ENCODE measurements at places on chromosomes 3 and 15.

DNA sequence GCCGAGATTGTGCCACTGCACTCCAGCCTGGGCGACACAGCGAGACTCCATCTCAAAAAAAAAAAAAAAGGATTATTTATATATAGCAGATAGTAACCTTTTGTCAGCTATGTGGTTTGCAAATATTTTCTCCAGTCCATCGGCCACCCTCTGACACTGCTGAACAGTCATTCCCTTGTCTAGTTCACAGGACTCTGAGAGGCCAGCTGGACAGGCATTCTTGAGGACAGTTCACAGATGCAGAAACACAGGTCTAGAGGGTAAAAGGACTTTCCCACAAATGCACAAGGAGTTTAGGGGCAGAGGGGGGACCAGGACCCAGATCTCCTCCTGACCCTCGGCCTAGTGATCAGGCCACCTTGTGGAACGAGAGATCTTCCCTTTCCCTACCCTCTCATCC lies 7.5 kb upstream of the TMEM40 start:
- DNase-seq, result no peak

DNA sequence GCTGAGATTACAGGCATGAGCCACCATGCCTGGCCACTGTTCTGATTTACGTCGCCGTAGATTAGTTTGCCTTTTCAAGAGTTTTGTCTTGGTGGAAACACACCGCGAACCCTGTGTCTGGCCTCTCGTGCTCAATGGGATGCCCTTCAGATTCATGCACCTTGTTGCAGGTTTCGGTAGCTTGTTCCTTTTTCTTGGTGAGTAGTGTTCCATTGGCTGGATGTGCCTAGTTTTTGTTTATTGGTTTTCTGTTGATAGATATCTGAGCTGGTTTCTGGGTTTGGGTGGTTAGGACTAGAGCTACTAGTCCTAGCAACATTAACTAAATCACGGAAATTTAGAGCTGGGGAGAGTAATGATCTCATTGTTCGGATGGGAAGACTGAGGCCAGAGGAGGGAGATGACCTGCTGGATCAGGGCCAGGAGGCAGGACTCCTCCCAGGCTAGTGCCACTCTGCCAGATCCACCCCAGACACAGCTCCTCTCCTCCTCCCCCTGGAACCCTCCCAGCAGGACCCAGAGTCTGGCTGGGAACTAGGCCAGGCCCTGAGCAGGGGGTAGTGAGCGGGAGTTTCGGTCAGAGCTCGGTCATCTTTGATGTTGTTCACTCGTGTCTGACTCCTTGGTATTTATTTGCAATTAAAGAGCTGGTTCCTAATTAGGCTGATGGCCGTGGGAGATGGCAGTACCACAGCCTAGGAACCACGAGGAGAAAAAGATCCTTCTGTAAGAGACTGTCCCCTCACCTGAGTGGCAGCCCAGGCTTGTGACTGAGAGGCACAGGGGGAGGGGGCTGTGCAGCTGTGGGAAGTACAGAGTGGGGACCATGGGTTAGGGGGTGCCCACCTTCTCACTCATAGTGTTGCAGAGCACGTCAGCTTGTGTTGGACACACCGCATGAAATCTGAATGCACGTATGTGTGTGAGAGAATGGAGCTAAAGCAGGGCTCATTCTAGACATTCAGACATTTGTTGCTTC lies 73.4 kb downstream of the SMAD6 start:
- DNase-seq, result no peak

DNA sequence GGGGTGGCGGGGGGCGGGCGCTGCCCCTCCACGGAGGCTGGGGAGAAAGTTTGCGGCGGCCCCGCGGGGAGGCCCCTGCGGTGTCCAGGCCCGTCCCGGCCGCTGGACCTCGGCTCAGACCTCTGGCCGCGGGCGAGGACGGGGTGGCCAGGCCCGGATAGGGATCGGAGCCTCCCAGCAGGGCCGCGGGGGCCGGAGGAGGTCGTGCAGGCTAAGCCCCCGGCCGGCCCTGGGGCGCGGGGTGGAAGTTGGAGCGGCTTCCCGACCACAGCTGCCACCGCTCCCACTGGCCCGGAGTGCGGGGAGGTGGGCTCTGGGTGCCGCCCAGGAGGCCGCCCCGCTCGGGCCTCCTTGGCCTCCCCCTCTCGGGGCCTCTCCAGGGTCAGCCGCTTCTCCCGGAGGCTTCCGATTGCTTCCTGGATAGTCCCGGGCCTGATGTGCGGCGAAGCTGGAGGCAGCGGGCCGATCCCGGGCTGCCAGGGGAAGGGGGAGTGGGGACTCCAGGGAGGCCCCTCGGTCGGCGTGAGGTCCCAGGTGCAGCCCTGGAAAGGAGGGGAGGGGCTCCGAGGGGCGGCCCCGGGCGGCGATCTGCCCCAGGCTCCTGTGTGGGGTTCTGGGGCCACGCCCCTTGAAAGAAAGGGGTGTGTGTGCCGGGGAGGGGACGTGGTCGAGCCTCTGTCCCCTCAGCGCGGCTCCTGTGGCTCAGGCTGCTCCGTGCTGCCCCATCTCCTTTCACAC lies 907 bp downstream of the PLXNA1 start:
- DNase-seq, result no peak

DNA sequence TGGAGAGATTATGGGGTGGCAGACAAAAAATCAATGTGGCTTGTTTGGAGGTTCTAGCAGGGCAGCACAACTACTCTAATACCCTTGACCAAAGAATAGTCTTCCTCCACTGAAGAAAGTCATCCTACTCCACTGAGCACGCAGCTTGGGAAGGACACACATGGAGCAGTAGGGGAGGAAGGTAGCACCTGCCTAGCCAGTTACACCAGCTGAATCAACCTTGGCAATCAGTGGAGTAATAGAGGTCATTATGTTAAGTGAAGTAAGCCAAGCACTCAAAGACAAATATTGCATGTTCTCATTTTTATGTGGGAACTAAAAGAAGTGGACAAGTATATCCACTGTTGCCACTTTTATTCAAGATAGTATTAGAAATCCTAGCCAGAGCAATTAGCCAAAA lies 555.8 kb upstream of the ALCAM start:
- no peak for DNase-seq

GRCh38 chr3:125221831-125222230 lies 9.3 kb upstream of the SLC12A8 start:
- no peak for DNase-seq

DNA sequence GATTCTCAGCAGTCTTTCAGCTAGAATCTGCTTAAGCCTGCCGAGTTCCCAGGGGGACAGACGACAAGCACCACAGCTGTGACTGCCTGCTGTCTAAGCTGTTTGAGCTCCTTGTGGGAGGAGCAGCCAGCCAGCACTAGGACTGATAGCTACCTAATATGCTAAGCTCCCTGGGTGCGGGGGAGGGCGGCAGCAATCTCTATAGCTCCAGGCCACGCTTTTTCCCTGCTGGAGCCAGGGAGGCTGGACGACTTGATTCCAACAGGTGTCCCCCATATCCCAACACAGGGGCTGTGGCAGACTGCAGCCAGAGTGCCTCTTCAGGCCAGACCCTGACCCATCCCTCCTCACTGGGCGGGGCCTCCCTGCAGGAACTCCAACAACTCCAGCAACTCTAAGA lies 134.1 kb upstream of the ARPP21 start:
- no peak for DNase-seq

GRCh38 chr3:77605308-77605707 lies 565.4 kb downstream of the ROBO2 start:
- DNase-seq, result no peak

- no peak for DNase-seq
These were observed 303.4 kb downstream of the KBTBD8 start for GRCh38 chr3:67301556-67301955.

DNA sequence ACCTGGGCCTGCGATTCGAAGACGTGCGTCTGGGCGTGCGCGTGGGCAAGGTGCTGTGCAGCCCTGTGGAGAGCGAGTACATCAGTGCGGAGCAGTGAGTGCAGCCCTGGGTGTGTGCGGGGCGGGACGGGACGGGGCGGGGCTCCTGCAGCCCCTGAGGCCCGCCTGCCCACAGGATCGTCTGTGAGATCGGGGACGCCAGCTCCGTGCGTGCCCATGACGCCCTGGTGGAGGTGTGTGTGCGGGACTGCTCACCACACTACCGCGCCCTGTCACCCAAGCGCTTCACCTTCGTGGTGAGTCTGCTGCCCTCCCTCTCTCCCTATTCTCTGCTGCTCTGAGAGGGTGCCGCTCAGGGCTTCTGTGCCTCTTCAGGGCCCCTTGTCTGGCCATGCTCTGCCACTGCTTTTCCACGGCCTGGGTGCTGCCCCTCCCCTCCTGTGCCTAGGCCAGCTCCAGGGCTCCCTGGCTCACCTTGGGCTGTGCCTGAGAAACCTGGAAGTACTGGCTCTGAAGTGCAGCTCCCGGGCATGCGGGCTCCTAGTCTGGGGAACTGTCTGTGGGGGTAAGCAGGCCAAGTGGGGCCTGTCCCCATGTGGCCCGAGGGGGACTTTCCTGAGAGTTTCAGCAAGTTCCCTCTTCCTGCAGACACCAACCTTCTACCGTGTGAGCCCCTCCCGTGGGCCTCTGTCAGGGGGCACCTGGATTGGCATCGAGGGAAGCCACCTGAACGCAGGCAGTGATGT lies 31.8 kb downstream of the PLXNA1 start:
- no peak for DNase-seq

GRCh38 chr3:124965413-124965812 lies 30.9 kb upstream of the MUC13 start:
- no peak for DNase-seq

- no peak for DNase-seq
These were observed 59.9 kb downstream of the SSUH2 start for GRCh38 chr3:8584661-8585060.

- DNase-seq, result peak; percentile 63
These were observed 161.5 kb downstream of the FOXP1 start for GRCh38 chr3:71421820-71422566.

GRCh38 chr3:196177967-196178366 lies 33.2 kb downstream of the ZDHHC19 start:
- no peak for DNase-seq

- DNase-seq, result peak; percentile 8
These were observed 39.1 kb downstream of the PRTG start for GRCh38 chr15:55703873-55704301.

DNA sequence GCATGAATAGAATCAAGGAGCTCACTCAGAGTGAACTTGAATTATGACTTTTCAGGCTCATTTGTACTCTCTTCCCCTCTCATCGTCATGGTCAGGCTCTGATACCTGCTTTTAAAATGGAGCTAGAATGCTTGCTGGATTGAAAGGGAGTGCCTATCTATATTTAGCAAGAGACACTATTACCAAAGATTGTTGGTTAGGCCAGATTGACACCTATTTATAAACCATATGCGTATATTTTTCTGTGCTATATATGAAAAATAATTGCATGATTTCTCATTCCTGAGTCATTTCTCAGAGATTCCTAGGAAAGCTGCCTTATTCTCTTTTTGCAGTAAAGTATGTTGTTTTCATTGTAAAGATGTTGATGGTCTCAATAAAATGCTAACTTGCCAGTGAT lies 9.6 kb downstream of the CCNDBP1 start:
- DNase-seq, result no peak

DNA sequence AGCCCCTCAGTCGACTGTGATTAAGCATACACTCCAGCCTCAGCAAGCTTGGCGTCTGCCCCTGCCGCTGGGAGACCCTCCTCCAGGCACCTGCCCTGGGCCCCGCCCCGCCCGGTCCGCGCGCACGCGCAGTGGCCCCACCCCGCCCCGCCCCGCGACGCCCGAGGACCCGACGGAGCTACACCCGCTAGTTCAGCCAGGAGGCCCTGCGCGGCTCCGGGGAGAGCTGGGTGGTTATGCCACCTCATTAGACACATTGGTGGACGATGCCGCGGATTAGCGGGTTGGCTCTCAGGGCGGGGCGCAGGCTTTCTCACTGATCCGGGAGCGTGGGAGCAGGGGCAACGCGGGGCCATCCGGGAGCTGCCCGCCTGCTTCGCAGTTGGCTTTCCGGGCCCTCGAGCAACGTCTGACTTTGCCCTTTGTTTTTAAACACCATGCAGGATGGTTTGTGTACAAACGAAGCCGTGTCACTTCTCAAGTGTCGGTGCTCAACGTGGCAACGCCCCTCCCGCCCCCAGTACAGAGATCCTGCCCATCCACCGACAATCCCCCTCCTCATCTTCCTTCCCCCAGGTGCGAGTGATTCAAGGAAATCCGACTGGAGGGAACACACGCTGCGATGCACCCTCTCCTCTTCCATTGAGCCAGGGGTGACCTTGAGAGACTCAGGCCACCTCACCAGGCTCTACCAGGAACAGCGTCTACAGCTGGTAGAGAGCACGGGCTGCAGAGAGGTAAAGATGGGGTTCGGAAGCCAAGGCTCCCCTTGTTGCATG lies 109.3 kb downstream of the SHQ1 start:
- DNase-seq, result peak; percentile 64

DNA sequence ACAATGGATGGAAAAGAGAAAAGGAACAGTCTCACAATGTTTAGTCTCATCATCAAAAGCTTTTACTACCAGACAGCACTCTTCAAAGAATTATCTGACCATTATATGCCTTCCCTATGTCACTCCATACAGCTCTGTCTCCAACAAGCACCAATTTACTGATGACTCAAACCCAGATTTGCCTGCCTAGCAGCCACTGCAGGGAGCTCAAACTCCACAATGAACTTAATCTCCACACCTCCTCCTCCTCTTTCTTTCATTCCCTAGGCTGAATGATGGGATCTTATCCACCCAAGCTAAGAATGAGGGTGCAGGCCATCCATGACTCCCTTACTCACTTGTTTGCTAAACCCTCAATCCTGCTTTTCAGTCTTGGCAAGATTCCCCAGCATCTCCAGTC lies 45.5 kb downstream of the NBEAL2 start:
- DNase-seq, result no peak

- DNase-seq, result no peak
These were observed 1078.4 kb upstream of the GBE1 start for GRCh38 chr3:82839871-82840270.

GRCh38 chr3:124620600-124621063 lies 109.6 kb upstream of the UMPS start:
- DNase-seq, result no peak

- no peak for DNase-seq
These were observed 160.5 kb upstream of the CCDC54 start for GRCh38 chr3:107216711-107217110.

- DNase-seq, result peak; percentile 18
These were observed 37.7 kb downstream of the GPD1L start for GRCh38 chr3:32143849-32144757.

- DNase-seq, result no peak
These were observed 148.4 kb upstream of the TLE3 start for GRCh38 chr15:70245932-70246622.

- no peak for DNase-seq
These were observed 47.9 kb downstream of the PIK3CB start for GRCh38 chr3:138786788-138787271.

DNA sequence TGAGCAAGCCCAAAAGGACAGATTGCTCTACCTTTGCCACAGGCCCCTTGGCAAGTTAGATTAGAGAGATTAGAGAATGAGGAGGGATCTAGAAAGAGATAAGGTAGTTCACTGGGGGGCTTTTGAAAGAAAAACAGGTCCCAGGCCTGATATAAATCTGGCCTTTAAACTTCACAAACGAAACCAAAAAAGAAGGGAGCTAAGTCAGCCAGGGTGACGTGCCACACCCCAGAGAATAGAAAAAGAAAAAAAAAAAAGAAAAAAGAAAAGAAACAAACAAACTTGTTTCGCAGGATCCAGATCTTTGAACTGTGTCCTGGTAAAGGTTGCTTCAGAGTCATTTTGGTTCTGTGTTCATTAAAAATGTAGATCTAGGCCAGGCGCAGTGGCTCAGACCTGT lies 3.6 kb downstream of the KAT2B start:
- DNase-seq, result no peak

- DNase-seq, result no peak
These were observed 91.2 kb downstream of the EOMES start for GRCh38 chr3:27630885-27631284.
